ENCODE measurements at places on chromosomes 7 and 10.

DNA sequence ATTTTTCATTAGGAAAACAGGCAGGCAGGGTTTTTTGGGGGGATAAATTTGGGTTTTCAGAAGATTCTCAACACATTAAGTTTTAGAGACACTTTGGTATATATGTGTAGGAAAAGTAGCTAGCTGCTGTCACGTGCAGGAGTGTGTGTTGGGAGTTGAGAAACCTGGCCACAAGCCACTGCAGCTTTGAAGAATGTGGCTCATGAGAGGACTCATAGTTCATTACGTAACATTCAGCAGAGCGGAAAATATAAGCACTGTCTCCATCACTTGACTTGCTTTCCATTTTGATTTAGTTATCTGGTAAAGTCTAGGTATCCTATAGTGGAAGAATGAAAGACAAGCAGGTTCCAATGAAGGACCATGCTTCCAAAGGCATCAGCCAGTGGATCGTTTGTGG is 31.2 kb downstream of the SMNDC1 start:
- no peak for DNase-seq

DNA sequence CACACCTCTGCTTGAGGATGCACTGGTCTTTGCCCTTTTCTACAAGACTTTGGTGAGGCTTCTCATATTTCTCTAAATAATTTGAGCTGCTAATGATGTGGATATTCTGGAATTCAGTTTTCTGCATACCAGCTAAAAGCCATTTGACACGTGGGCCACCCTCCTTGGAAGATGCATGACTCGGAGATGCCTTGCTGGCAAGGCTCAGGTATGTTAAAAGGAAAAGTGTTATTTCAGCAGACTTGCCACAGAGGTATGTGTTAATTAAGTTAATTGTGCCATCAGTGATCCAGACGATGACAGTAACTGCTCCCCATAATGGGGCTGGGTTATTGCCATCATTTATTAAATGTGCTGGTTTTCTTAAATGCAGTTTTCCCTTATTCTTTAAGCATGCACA is 8.8 kb upstream of the GFRA1 start:
- DNase-seq, result no peak

GRCh38 chr7:19572566-19572965 is 136.3 kb downstream of the POLR1F start:
- DNase-seq, result no peak

GRCh38 chr10:71840958-71841335 is 10.1 kb downstream of the PSAP start:
- no peak for DNase-seq

DNA sequence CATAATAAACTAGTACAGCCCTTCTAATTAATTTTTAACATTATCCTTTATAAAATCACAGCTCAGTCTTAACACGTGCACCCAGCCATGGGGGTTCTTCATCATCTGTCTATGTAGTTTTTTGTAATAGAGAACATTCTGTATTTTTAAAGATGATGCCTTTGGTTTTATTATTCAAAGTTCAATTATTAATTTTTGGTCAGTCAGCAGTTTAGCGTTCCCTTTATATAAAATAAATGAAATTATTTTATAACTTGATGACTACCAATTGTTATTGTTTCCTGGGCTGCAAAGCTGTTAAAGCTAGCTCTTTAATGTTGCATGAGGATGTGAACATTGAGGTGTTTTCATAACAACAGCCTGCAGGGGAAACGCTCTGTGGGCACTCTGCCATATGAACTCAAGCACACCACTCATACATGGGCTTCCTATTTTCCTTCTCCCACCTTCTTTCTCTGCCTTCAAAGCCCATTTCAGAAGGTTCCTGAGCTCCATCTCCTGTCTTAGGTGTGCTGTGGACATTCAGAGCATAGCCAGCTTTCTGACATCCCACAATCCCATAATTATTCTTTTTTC is 172.0 kb upstream of the YAE1 start:
- DNase-seq, result no peak

DNA sequence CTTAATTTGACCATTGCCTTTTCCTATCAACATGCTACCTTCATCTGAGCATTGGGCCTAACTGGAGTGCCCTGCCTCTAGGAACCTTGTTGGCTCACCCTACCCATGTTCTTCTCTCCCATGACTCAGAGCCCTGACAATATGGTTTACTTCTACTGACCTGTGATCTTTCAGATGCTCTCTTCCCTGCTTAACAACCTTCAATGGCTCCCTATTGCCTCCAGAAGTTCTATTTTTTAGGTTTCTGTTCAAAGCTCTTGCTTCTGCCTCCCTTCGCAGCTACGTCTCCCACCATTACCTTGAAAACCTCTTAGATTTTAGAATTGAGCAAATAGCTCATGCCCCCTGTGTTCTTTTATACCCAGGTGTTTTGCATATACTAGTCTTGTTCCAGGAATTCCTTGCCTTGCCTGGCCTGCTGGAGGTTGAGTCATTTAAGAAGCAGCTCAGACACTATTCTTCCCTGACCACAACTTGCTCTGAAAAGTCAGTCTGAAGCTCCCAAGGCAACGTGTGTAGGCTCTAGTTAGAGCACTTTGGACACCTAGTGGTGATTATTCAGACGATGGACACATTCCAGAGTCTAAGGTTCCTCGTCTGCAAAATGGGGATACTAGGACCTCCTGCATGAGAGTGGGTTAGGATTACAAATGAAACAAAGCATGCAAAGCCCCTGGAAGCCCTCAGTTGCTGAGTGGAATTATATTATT is 64.4 kb upstream of the EMX2 start:
- DNase-seq, result no peak
